ENCODE measurements at places on chromosomes 3 and 15. TPM values are rescaled to one million over a fixed set of nuclear protein-coding genes. Genes with fewer than 3 reads are reported as not detected.

TEX55 gene
- polyA plus RNA-seq = not detected

TRAK1 gene
- 63.7 TPM for polyA plus RNA-seq

RTP4 gene
- 0.38 TPM for polyA plus RNA-seq

LRRC31 gene
- not detected for polyA plus RNA-seq

SAMD7 gene
- not detected for polyA plus RNA-seq
